ENCODE measurements at places on chromosomes 4 and X.

GRCh38 chr4:106041294-106042002 lies 146.2 kb downstream of the NPNT start:
- no peak for DNase-seq

GRCh38 chr4:83393908-83394307 lies 59.3 kb upstream of the HPSE start:
- DNase-seq: no peak

DNA sequence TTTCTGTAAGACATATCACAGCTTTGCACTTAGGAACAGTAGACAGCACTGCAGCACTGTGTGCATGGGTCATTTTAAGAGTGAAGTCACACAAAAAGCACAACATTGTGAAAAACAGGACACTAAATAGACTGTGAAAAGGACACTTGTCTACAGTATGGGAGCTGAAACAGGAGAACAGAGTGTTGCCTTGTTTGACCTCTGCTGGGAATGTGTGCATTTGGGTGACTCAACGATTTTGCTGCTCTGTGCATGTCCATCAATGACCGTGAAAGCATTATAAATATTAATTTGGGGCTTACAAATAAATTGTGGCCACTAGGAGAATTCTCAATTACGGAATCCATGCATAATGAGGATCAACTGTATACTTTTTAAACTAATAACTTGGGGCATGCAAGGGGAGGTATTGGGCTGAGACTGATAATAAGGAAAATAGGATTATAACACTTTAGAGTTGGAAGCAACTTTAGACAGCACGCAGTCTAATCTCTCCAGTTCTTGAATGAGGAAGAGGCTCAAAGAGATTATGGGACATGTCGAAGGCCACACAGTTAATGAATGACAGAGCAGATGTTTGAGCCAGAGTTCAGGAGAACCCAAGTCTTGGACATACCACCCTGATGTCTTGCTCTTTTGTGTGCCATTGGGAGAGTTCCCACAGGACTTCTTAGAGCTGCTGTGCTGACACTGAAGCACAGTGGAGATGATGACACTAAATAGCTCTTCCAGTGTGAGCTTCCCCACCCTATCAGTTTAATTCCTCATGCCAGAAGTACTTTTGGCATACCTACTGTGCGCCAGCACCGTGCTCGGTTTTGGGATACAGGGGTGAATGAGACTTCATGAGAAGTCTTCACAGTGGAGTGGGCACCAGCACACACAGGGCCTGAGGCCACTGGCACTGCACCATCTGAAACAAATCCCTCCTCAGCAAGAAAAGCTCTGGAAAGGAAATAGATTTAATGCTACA lies 79.3 kb downstream of the FRAS1 start:
- DNase-seq: no peak

- no peak for DNase-seq
Observed at GRCh38 chr4:4890574-4891255, 31.2 kb downstream of the MSX1 start.

GRCh38 chr4:185872747-185873380 lies 60.9 kb upstream of the SORBS2 start:
- DNase-seq: no peak

- no peak for DNase-seq
Observed at GRCh38 chrX:43633757-43634156, 22.3 kb upstream of the MAOA start.

DNA sequence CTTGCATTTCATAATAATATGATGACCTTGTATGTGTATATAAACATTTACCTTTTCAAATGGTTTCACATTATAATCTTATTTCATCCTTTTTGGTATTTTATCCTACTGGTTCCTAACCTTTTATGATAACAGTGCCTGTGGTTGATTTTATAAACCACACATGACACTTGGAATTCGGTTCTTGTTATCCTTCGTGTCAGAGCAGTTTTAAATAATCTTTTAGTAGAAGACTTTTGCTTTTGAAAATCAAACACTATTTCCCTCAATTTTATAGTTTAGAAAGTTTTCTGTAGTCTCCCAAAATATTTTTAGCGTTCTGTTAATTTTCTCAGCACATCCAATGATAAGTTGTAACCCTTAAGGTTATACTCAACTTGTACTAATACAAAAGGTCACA lies 676.8 kb downstream of the RAPGEF2 start:
- no peak for DNase-seq

GRCh38 chrX:131734621-131735020 lies 190.7 kb downstream of the OR13H1 start:
- DNase-seq: peak; percentile 51

All from NCI-H2227 treated with DMSO at 0.1 percent for 48 hours (cell line).